ENCODE measurements at places on chromosomes 4 and X.
A peak's percentile ranks its signal among the peaks of the same experiment; 100 is the strongest.

- no peak for DNase-seq
Observed at GRCh38 chr4:183599690-183600089, 59.3 kb downstream of the RWDD4 start.

DNA sequence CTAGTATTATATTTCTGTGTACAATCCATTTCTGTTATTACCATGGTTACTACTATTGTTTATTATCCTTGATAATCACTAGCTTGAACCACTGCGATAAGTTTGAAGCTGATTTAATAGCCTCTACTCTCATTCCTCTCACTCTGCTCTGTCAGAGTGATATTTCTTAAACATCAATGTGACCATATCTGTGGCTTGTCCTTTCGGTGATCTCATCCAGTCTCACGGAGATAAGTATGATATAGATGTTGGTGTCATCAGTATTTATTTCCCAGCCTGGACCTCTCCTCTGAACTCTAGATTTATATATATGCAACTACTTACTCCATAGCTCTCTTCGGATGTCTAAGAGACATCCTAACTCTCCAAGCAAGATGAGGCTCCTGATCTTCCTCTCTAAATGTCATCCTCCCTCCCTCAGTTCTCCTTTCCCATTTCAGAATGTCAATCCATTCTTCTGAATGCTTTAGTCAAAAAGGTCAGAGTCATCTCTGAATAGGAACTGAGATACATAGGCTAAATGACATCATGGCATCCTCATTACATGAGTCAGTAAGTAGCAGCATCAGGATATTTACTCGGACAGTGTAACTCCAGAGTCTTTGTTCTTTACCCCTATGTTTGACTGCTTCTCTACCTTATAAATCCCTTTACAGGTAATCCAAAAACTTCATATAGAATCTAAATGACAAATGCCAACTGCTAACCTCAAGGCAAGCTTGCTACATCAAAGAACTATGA lies 129.5 kb downstream of the PACRGL start:
- no peak for DNase-seq

GRCh38 chr4:23458054-23458453 lies 431.8 kb downstream of the PPARGC1A start:
- DNase-seq, result no peak

DNA sequence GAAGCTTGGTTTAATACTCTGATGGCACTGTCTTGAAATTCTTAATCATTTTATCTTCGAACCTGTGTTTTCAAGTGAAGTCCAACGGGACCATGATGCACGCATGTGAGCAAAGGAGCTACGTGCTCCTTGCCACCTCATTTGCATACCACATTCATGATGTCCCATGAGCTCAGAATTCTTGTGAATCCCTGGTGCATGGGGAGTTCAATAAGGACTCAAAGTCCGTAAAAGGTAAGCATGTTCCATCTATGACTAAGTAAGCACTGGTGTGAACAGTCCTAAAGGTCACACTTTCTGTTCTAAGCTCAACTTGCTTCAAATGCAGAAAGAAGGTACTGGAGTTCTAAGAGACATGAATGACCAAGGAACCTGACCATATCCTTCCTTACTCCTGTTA lies 13.1 kb upstream of the GPM6B start:
- no peak for DNase-seq

- no peak for DNase-seq
Observed at GRCh38 chr4:165560941-165561340, 182.1 kb downstream of the CPE start.

DNA sequence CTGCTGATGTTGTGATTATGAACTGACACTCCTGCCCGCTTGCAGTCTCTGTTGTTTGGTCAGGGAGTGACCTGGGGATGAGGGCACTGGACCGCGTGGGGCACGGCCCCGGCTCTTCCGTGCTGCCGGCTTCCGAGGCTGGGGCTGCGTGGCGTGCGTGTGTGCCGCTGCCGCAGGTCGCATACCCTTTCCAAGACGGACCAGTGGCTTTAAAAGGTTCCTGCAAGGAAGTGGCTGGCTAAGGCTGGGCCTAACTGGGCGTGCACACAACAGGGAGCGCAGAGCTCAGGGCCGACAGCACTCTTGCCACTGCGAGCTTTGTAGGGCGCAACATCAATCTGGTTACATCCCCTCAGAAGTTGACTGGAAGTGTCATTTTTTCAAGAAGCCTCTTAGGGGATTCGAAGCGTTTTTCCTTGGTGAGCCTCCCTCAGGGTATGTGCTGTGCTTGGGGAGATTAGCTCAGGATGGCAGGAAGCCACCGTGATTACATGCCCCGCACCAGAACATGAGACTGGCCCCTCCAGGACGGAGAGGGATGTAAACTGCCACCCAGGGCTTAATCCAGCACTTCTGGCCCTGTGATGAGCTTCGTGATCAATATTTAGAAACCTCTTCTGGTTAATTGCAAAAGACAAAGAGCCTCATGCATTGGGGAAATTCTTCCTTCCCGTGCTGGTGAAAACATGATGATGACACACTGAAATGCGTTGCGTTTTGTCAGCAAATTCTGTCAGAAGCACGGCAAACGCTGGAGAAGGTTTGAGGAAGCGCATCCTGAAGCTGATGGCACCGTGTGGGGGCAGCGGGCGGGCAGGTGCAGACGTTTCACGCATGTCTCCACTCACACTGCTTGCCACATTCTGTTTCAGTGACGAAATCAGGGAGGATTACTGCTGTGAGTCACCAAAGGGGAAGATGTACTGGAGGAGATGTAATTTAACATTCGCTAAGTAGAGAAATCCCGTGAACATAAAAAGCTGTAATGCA lies 11.1 kb downstream of the MAEA start:
- no peak for DNase-seq

- no peak for DNase-seq
Observed at GRCh38 chr4:42018451-42018850, 28.1 kb downstream of the SLC30A9 start.

DNA sequence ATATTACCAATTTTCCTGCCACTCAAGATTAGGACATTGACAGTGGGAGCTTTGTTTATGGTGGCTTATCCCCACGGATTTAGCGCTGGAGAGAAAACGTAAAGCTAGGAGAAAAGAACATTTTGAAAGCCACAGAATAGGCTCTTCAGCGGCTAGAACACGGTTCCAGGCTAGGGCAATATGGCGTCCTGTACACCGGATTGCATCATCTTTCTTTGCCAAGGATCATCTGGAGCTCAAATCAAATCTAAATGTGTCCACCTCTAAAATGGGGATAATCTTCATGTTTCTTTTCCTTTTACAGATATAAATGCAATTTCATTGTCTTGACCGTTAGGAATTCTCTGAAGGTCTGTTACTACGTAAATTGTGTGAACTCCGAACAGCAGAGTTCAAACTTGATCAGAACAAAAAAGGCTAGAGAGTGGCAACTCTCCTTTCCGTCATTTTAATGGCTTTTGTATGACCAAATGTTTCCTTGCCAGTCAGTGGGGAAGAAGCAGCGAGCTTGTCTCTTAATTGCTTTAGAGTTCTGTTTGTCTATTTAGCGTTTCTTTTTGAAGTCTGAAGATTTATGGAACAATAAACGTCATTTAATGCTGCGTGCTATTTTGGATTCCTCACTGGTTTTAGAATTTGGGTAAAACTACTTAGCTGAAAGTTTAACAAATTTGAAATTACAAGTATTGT lies 2.6 kb upstream of the WWC2 start:
- DNase-seq, result no peak

- no peak for DNase-seq
Observed at GRCh38 chr4:160202802-160203201, 1099.9 kb downstream of the RAPGEF2 start.

GRCh38 chr4:166882221-166882620 lies 352.1 kb downstream of the SPOCK3 start:
- DNase-seq, result no peak

DNA sequence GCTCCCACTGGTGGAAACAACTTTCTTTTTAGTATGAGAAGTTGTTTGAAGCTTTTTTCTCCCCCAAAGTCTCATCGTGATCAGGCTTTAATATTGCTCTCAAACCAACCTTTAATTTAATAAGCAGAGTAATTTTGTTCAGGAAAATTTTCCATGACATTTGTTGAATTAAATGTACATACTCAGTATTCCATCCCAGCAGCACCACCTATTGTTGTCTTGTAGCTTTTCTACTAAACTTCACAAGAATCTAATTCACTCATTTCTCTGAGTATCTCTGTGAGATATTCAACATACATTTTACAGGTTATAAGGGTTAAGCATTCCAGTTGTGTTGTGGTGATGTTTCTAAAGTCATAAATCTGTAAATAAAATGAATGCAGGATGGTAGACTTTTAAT lies 218.3 kb upstream of the HAND2 start:
- DNase-seq, result no peak

DNA sequence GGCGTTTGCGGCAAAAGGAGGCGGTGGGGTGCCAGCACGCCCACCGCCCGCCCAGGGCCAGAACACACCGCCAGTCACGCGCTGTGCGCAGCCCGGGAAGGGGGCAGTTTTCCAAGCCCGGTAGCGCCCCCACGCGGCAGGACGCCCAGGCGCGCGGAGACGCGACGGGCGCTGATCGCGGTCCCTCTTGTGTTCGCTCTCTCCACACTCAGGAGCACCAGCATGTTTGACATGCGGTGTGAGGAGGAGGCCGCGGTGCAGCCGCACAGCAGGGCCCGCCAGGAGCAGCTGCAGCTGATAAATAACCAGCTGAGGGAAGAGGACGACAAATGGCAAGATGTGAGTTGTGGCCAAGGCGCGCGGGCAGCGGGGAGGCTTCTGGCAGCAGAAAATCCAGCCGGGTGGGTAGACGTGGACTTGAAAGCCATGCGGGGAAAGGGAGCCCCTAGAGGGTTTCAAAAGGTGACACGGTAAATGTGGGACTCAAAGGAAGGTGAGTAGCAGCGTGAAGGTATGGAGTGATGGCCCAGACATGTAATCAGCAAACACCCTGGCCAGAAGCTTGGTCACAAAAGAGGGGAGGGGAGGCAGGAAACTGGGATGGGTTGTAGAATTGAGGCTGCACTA lies 104.1 kb downstream of the PHOX2B start:
- peak; percentile 74 for DNase-seq

DNA sequence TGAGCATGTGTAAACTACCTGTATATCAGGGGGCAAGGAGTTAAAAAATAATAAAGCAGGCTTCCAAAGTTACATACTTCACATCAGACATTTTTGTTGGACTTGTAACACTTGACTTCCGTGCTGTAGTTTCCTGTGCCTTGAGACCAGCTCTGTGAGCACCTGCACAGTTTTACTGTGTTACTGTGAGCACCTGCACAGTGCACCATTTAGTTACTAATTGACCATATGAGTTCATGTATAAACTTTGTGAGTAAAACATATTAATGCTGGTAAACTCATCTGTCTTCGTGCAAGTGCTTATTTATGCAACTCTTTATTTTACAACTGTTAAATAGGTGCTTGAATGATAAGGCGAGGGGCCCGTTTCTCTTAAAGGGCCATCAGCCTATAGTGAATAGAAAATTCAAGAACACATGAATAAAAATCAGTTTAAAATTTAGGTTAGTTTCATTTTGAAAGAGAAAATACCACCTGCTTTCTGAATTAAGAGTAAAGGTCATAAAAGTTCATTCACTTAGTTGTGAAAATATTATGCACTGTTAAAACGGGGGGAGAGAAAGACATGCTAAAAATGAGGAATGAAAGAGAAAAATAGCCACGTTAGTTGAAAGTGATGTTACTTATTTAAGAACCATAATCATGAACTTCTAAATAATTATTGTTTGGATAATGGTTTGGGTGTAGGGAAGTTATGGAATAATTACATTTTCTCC lies 42.4 kb downstream of the USP9X start:
- DNase-seq, result peak; percentile 3

DNA sequence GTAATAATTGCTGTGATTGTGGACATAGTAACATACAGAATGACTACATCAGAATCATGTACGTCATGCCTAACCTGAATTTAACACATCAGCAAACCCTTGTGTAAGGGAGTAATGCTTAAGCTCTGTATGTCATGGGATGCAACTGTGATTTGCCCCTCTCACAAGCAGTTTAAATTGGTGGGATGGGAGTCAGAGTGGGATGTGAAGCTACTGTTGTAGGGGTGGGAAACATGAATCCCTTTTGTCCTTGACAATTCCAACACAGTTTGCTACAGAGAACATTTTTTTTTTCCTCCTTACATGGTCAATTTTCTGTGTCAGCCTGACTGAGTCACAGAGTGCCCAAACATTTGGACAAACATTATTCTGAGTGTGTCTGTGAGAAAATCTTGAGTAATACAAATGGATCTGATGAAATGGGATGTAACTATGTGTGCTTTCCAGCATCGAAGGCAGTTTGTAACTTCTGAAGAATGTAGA lies 392.8 kb downstream of the GPM6A start:
- no peak for DNase-seq

- no peak for DNase-seq
Observed at GRCh38 chr4:23015821-23016220, 323.1 kb downstream of the GBA3 start.

- no peak for DNase-seq
Observed at GRCh38 chrX:720825-721224, 90.2 kb downstream of the SHOX start.

DNA sequence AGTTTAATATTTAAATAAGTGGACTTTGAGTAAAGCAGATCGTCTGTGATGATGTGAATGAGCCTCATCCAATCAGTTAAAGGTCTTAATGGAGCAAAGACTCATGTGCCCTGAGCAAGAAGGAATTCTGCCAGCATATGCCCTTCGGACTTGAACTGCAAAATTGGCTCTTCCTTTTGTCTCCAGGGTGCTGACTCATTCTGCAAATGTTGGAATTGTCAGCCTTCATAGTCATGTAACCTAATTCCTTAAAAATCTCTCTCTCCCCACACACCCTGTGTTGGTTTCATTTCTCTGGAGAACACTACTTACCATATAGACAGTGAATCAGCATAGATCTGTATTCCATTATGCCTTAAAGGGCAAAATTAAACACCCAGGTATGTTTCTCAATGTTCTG lies 609.8 kb upstream of the GALNTL6 start:
- no peak for DNase-seq

- DNase-seq, result no peak
Observed at GRCh38 chr4:108637856-108638255, 12.5 kb upstream of the OSTC start.

- no peak for DNase-seq
Observed at GRCh38 chr4:56286763-56287162, 100.5 kb downstream of the AASDH start.

DNA sequence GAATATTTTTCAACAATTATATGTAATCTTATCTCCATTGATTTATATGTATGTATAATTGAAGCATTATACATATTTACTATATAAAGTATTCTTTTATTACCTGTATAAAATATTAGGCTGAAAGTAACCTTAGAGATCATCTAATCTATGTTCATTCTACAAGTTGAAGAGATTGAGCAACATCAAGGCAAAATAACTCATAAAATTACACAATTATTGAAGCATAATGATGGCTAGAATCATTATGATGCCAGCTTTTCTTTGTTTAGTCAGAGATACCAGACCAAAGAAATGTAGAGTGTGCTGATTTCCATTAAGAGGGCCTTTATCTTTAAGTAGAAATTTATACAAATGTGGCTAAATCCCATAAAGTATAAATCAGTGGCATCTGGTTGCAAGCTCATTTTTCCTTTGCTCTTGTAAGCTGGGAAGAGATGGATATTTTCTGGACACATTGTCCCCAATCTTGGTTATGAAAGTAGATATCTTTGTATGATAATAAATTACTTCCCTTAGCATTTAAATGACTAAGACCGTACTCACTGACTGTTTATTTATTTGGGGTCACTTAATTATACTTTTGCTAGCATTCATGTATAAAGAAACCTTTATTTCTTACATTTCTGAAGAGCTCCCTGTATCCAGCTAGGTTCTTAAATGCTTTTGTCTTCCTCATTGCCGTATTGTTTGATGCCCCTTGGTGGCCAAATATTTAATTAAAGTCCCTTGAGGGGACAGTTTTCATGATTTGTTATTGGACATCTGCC lies 339.8 kb downstream of the PCDH7 start:
- no peak for DNase-seq

Measured in left kidney (tissue), 8 donors.